ENCODE measurements at places on chromosomes 2 and 18.

DNA sequence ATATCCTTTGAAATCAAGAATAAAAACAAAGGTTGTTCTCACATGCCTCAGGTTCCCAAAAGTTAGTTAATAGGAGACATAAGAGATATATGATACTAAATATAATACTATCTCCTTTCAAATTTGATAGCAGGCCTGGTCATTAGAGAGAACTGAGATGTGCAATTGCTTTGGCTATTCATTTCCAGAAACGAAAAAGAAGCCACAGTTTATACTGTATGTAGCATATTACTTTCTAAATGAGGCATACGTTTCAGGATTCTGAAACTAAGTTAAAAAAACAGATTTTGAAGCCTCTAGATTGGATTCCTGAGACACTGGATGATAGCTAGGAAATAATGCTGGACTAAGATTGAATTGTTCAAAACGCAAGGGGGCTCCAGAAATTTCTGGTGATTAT is 7.1 kb downstream of the PPP1R1C start:
- no peak for DNase-seq

DNA sequence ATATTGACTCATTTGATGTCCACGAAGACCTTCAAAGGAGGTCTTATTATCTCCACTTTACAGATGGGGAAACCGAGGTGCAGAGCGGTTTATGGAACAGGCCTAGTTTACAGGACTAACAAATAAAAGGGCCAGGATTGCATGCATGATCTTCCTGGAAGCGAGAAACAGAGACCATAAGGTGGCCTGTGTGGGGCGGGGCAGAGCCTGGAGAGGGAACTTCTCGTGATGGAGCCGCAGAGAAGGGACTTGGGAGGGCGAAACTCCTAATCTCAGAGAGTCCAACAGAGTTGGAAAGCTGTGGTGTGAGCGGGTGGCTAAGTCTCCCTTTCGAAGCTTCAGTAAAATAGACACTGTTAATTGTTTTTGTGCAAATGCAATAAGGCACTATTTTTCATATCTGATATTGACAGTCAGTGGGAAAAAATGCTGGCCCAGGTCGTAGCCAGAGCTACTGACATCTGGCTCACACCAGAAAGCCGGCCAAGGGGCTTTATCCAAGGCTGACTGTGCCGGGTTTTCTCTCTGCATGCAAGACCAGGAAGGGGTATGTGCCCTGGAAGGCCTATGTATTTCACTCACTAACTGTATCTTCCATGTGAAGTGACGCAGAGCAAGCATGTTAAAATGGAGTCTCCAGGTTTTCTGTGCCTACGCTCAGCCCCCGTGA is 4.5 kb downstream of the INPP5D start:
- no peak for DNase-seq

DNA sequence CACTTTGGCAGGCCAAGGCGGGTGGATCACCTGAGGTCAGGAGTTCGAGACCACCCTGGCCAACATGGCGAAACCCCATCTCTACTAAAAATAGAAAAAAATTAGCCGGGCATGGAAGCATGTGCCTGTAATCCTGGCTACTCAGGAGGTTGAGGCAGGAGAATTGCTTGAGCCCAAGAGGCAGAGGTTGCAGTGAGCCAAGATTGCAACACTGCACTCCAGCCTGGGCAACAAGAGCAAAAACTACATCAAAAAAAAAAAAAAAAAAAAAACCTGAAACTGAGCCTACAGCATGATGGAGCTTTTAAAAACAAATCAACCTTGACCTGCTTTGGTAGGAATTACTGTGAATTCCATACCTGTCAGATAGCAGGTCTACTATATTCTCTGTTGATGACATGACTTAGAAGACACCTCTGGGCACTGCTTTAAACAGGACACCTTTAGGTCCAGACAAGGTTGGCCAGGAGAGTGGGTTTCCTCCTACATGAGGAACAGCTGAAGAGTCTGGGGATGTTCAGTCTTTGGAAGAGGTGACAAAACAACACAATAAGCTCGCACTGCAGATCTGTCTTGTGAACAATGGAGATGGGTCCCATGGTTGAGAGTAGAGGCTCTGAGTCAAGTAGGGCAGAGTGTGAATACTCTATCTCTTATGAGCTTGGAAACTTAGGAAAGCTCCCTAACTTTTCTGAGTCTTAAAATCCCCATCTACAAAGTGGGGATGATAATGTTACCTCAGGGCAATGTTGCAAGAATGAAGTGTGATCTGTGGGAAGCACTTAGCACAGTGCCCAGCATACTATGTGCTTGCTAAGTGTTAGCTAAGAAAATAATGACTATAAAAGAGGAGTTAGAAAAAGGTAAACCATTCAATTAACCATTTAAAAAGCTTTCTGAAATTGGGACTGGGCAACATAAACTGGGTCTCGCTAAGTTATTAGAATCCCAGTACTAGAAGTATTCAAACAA is 25.2 kb downstream of the TMEM163 start:
- DNase-seq: no peak

DNA sequence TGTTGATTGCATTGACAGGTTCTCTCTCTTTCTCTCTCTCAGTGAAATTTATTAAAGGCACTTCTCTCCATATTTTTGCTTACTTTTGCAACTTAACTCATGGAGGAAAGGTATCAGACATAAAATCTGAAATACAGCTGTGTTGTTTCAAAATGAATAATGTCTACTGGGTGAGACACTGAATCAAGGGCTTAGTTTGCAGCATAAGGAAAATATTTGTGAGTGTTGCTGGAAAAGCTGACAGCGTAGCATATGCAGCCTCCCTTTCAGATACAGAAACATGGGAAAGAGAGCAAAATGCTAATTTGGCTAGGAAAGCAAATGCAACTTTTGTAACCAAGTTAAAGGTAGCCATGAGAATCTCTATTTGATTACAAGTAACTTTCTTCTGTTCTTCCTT is 81.5 kb upstream of the COL3A1 start:
- no peak for DNase-seq

DNA sequence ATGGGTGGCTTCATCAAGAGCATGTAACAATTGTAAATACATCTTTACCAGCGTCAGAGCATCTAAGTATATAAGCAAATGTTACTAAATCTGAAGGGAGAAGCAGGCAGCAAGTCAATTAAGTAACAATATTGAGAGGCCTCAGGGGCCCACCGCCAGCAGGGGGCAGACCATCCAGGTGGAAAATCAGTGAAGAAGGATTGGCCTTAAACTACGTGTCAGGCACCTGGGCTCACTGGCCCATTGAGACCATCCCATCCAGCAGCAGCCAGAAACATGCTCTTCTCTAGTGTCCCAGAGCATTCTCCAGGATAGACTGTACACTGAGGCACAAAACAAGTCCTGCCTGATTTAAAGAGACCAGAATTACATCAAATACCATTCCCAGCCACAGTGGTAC is 96.2 kb upstream of the SNTG2 start:
- no peak for DNase-seq

DNA sequence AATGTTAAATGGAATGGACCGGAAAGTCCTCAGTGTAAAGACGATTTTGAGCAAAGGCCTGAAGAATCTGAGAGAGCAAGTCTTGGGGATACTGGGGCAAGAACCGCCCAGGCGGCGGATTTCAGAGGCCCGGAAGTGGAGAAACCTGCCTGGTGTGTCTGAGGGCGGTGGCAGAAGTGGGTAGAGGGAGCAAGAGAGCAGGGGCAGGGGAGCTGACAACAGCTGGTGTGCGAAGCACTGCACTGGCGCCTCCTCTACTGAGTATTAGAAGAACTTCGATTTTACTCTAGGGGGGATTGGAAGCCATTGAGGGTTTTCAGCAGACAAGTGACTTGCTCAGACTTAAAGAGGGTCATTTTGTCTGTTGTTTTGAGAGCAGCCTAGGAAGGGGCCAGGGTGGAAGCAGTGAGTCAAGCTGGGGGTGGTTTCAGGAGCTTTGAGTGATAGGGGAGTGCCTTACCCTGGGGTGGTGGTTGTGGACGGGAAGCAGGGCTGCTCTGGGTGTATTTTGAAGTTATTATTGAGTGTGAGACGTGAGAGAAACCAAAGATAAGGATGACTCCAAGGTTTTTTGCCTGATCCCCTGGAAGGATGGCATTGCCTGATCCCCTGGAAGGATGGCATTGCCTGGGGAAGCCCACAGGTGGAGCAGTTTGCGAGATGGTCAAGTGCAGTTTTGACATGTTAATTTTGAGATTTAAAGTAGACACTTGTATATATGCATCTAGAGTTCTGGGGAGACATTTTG is 52.5 kb downstream of the ZNF236 start:
- DNase-seq: no peak
